Activated T-cell treated with anti-CD3 and anti-CD28 coated beads for 1 hour (primary cell): ENCODE measurements at places on chromosomes 5 and 9.
A peak's percentile ranks its signal among the peaks of the same experiment; 100 is the strongest.

GRCh38 chr9:127869310-127870152 lies 7.9 kb downstream of the AK1 start:
- DNase-seq: peak; percentile 73

DNA sequence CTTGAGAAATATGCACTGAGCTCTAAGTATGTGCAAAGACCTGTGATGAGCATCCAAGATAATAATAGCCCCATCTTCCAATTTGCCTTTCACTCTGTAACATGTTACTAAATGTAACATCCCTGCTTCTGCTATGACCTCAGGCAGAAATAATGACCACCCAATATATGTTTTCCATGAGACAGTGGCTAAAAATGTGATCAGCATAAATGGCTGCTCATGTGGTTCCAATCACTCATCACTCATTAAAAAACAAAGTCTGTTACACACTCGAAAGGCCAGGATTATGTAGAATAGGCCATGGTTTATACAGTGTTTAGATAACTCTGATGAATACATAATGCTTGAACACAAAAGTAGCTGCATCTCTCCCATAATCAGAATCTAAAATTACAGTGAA lies 71.4 kb upstream of the MOCS2 start:
- DNase-seq: no peak

- no peak for DNase-seq
These were observed 187.6 kb downstream of the PCSK1 start for GRCh38 chr5:96245140-96246091.

DNA sequence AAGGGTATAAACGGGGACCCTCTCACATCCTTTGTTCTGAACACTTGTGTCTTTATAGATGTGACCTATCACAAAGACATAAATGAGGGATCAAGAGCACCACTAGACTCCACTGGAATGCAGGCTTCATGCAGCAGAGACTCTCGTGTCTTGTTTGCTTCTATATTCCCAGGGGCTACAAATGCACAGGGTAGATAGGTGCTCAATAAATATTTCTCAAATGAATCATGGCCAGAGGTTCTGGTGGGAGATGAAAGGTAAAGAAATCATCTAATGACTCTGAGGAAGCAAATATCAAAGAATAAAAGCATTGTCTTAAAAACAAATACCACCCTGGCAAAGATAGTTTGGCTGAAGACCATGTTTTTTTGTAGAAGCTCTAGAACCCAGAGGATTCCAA lies 6.6 kb downstream of the SLC36A3 start:
- no peak for DNase-seq

- DNase-seq: no peak
These were observed 483.7 kb upstream of the PIK3R1 start for GRCh38 chr5:67731886-67732285.

DNA sequence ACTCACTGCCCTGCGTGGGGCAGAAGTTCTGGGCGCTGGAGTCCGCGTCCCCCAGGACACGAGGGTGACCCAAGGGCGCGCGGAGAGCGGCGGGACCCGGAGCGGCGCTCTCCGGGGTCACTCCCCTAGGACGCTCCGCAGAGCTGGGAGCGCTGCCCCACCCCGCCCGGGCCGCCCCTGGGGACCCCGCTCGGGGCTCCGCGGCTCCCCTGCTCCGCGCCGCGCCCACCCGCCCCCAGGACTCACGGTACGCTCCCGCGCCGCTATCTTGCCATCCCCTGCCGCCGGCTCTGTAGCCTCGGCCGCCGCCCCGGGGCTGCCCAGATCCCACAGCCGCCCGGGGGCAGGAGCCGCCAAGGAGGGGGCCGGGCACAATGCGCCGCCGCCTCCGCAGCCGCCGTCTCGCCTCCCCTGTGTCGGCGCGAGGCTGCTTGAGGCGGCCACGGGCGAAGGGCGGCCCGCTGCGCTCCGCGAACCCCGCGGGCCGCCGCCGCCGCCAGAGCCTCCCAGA lies 303 bp downstream of the LIFR start:
- DNase-seq: no peak

DNA sequence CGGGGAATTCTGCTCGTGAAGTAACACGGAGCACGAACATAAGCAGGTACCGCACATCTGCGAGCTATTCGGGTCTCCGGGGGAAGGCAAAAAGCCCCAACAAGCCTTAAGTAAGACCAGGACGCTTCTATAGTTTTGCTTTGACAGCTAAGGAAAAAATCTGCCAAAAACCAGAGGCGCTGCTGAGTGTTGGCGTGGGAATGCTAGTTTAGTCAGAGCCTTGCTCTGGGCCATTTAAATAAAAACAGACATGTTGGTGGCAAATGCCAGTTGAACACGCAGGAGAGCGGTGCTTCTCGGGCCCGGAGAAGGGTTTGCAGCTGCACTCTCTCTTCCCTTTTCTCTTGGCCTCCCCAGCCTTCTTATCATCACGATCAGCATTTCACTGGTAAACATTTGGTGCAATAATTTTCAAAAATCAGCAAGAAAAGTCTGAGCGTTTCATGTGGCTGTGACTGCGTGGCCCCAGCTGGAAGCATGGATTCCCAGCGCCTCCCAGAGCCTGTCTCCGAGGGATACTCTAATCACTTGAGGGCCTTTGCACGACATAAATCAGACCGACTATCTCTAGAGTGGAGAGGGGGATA lies 6.4 kb upstream of the NOTCH1 start:
- DNase-seq: no peak

DNA sequence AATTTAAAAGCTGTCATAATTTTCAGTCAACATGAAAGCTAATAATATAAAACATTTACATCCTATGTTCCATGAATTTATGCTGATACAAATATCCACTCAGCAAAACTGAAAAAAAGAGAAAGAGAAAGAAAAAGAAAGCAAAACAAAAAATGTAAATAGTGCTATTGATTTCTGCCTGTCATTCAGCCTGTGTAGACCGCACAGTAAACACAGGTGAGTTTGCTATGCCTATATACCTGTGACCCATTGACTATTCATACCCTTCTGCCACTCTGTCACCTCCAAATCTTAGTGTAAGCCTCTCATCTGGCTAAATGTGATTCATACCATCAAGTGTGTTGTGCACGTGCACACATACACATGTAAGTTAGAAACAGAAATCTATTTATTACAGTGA lies 359.0 kb upstream of the RORB start:
- DNase-seq: no peak

DNA sequence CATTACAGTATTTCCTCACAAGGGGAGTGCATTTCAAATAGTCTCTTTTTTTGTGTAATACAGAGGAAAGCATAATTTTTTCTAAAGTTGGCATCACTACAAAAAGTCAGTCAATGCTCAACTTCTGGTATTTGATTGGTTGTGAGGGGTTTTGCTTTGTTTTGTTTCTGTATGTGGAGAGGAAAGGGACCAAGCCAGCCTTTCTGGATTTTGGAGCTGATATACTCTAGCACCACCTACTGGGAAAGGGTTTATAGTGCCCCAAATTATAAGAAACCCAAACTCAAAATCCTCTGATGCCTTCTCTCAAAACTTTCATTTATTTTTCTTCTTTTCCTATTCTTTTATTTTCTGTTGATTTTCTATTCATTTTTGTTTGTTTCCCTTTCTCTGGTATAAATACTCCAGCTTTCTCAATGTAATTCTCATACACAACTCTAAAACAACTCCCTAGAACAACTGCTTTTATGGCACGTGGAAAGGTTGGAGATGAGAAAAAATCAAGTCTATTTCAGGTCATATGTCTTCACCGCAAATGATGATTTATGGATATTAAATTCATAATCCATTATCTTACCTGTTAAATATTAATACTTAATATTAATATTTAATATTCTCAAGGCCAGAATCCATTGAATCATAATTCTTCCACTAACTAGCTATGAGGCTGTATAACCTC lies 69.5 kb upstream of the ANXA1 start:
- DNase-seq: no peak

DNA sequence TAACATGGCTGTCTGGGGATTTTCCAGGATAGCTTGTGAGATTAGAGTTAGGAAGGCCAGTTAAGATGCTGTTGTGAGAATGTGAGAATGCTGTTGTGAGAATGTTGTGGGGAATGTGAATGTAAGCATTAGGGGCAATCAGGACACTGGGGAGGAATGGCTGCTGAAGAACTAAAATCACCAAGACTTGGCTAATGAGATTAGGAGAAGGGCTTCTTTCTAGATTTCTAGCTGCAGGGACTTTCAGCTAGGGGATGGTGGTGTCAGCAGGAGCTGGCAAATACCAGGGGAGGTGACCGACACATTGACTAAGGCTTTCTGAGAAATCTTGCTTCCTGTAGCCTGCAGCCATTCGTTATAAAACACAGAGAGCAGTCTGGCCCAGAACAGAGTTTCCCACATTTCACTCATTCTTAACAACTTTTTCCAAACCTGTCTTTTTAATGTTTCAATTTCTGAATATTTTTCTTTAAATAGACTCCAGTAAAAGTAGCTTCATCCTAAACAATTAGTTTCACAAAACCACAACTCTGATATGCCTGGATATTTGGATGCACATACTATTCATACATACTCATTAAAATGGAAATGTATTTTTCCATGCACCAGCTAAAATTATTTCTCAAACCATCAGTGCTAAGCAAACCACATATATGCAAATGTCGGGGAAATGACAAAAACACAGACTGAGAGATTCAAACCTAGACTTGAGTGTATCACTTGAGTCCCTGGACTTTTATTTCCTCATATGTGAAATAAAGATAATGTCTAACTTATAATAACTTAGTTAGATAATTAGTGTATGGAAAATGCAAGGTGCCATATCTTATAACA lies 89.3 kb upstream of the TNC start:
- DNase-seq: no peak

DNA sequence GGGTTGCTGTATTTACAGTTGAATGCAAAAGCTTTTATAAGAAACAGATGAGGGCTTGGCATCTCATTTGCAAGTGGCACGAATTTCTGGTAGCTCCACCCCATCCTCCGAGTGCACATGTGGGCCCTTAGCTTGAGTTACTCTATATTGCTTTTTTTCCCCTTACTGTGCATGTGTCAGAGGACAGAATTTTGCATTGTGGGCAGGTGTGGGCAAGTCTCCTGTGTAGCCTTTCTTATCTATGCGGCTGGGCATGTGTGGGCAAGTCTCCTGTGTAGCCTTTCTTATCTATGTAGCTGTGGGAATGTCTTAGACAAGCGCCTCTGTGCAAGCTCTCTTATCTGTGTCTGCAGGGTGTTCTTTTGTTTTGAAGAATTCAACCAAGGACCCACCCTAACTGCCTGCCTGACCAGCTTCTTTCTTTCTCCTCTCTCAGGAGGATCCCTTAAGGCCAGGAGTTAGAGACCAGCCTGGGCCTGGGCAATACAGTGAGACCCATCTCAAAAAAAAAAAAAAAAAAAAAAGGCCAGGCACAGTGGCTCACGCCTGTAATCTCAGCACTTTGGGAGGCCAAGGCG lies 34.1 kb upstream of the SIL1 start:
- no peak for DNase-seq

DNA sequence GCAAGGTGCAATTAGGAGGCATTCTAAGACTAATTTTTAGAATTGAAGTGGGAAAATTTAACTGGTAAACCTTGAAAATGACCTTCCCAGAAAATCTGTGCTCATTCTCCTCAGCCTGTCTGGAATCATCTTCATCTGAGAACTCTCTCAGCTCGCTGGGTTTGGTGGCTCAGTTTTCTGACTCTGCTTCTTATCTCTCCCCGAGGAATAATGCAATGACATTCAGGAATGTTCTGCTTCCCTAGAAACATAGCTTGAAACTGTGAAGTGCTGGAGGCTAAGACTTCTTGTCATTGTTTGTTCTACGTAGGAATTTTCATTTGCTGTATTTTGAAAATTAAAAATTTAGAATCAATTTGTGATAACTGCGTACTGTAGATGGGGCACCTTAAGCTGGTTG lies 86.6 kb downstream of the KCNN2 start:
- no peak for DNase-seq

DNA sequence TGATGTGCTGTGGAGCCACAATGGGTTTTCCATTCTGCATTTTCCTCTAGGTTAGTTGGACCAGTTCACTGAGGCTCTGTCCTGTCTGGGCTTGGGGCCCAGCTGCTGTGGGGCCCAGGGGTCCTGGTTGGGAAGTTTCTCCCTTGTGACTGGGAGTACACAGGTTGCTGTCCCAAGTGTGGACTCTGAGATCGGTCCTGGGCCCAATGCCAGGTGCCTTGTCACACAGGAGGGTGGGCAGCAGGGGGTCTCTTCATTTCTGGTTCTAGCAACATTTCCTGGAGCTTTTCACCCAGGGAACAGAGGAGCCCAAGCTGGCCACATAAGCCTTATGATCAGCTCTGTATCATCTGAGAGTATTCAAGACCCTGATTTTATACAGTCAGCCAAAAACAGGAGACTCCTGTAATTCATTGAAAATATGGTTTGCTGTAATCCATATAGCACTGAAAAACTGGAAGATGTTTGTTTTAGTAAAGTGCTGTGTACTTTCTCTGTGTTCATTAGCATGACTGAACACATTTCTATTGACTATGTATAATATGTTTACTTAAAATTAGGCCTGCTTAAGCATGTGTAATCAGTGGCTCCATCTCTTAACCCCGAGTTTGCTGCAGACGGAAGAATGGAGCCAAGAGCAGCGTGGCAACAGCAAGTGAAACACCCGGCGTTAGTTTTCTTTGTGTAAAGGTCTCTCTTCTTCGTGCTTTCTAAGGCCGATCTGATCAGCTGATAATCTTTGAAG lies 62.5 kb downstream of the MVB12B start:
- no peak for DNase-seq

- no peak for DNase-seq
These were observed 21.0 kb upstream of the RHOBTB3 start for GRCh38 chr5:95709967-95710650.

GRCh38 chr9:7534211-7534935 lies 265.2 kb downstream of the DMAC1 start:
- DNase-seq: no peak

DNA sequence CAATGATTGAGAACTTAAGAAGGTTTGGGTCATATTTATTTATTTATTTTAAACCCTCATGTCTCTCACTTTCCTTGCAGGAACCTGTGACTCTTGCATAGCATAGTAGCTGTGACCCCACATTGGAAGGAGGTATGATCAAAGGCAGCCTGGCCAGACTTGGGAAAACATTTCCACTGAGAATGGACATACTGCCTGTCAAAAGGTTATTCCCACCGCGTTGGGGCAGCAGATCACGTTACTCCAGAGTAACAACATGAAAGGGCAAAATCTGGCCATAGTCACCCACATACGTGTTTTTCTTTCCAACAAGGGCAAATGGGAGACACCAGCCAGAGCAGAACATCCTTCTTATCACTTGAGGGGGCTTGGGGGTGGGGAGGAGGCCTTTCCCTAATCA lies 95.7 kb downstream of the ARL15 start:
- no peak for DNase-seq

DNA sequence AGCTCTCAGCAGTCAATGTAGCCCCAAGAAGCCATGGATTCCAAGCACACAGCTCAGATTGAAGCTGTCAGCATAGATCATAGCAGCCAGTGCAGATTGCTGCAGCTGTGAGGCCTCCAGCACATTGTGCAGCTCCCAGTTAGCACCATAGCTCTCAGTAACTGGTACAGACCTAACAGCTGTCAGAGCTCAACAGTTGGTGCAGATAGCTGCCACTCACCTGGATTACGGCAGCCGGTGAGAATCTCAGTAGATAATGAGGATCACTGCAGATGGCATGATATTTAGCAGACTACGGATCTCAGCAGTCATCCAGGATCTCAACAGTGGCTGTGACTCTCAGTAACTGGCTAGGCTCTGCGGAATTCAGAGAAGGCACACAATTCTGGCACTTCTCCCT lies 500.4 kb downstream of the TUSC1 start:
- DNase-seq: no peak
